CD4-positive, alpha-beta memory T cell (primary cell): ENCODE measurements at places on chromosomes 2 and 18. TPM values are rescaled to one million over a fixed set of nuclear protein-coding genes. Genes with fewer than 3 reads are reported as not detected.

- H3K27me3 ChIP-seq, result no peaks in the 10 kb centered on the region
- no peak for DNase-seq
- no peak overlapping the region for H3K27ac ChIP-seq
- no peaks in the 10 kb centered on the region for H3K4me1 ChIP-seq
Observed at GRCh38 chr18:56402872-56403516, 235.4 kb downstream of the TXNL1 start.

GRCh38 chr18:79524181-79525078, 128.7 kb downstream of the NFATC1 start:
- DNase-seq, result peak; percentile 77
- H3K27ac ChIP-seq, result peak overlapping the region; percentile 85
- H3K4me1 ChIP-seq, result peaks cover 59% of the 10 kb centered on the region
- peak overlapping the region; percentile 63 for H3K4me3 ChIP-seq
- H3K27me3 ChIP-seq, result no peaks in the 10 kb centered on the region

DNA sequence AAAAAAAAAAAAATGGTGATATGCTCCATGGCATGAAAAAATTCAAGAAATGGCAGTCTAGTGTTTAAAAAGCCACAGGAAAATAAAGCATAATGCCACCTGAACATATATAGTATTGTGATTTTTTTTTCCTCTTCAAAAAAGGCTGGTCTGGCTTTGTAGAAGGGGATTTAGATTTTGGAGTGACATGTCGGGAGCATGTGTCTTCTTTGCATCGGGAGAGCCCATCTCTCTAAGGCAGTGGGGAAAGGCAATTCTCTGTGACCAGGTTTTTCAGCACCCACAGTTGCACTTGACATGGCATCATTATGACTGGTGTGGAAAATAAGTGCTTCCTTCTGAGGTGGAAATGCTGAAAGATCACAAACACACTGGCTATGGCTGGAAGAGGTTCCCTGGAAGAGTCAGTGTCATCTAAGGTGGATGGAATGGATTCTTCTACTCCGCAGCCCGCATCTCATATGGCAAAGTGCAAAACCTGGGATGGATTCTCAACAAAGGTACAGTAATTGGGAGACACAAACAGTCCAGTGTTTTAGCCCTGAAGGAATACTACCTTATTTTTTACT, 172.5 kb downstream of the AGAP1 start:
- no peaks in the 10 kb centered on the region for H3K27me3 ChIP-seq
- no peak overlapping the region for H3K27ac ChIP-seq
- no peaks in the 10 kb centered on the region for H3K36me3 ChIP-seq
- no peaks in the 10 kb centered on the region for H3K4me1 ChIP-seq
- no peak overlapping the region for H3K4me3 ChIP-seq

DYNAP gene
- not detected for polyA plus RNA-seq

DNA sequence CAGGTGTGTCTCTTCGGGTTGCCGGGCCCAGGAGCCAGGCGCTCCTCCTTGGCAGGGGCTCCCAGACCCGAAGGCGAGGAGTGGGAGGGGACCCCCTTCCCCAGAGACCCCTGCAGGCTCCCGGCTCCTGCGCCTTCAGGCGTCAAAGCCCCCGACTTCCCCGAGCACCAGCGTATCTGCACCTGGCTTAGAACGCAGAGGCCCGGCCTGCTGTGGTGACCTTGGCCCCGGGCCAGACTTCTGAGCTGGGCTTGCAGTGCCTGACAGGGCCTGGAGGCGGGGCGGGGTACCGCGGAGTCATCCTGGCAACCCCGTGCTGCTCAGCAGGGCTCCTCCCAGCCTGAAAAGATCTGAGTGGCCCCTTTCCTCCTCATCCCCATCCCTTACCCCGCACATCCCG, 27.0 kb downstream of the SKA1 start:
- H3K27me3 ChIP-seq, result peaks cover 16% of the 10 kb centered on the region
- no peak overlapping the region for H3K27ac ChIP-seq
- H3K4me3 ChIP-seq, result no peak overlapping the region
- no peaks in the 10 kb centered on the region for H3K4me1 ChIP-seq

DNA sequence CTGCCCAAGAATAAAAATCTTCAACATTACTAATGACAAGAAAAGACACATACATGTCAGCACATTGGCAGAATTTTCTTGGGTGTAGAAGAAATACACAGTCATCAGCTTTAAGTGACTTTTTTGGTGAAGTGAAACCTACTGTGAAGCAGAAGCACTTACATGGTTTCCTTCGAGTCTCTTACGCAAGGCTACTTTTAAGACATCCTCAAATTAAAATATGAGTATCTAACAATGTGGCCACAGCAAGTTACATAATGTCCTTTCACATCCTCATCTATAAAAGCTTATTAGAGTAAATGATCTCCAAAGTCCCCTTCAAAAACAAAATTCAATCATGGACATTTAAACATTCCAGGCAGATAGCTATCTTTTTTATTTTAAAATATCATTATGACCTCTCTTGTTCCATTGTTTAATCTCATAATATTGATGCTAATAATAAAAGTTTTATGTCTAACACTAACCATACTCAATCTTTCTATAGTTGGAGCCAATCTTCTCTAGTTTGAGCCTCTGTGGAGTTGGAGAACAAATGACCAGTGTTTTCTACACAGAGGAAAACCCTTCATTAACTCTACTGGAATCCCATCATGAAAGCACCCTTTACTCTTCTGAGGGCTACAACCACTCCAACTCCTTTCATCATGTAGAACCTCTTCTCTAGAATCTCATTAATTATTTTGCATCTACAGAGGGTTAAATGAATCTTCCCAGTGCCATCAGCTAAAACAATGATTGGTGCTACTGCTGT, 182.2 kb upstream of the ZFP36L2 start:
- no peak overlapping the region for H3K4me3 ChIP-seq
- no peak for DNase-seq
- no peaks in the 10 kb centered on the region for H3K27me3 ChIP-seq
- no peak overlapping the region for H3K27ac ChIP-seq
- no peaks in the 10 kb centered on the region for H3K4me1 ChIP-seq

PRLH gene
- polyA plus RNA-seq, result not detected

GRCh38 chr2:100413571-100413970, 3.9 kb downstream of the CHST10 start:
- no peaks in the 10 kb centered on the region for H3K27me3 ChIP-seq
- no peak overlapping the region for H3K4me3 ChIP-seq
- no peak for DNase-seq
- H3K27ac ChIP-seq, result no peak overlapping the region

MOGAT1 gene
- not detected for polyA plus RNA-seq

DNA sequence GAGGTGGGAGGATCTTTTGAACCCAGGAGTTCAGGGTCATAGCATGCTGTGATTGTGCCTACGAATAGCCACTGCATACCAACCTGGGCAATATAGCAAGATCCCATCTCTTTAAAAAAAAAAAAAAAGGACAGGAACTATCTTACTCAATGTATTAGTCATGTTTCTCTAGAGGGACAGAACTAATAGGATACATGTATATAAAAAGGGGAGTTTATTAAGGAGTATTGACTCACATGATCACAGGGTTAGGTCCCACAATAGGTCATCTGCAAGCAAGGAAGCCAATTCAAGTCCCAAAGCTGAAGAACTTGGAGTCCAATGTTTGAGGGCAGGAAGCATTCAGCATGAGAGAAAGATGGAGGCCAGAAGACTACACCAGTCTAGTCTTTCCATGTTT, 18.8 kb upstream of the CASP10 start:
- no peak overlapping the region for H3K4me3 ChIP-seq
- H3K27ac ChIP-seq, result no peak overlapping the region
- H3K4me1 ChIP-seq, result no peaks in the 10 kb centered on the region
- DNase-seq, result no peak
- H3K27me3 ChIP-seq, result no peaks in the 10 kb centered on the region

- H3K27ac ChIP-seq, result no peak overlapping the region
- DNase-seq, result no peak
- H3K27me3 ChIP-seq, result no peaks in the 10 kb centered on the region
- no peaks in the 10 kb centered on the region for H3K4me1 ChIP-seq
Observed at GRCh38 chr2:119024152-119024551, 82.2 kb downstream of the MARCO start.

GRCh38 chr2:210363261-210363660, 48.3 kb upstream of the MYL1 start:
- DNase-seq, result no peak
- H3K4me3 ChIP-seq, result no peak overlapping the region
- H3K4me1 ChIP-seq, result no peaks in the 10 kb centered on the region
- no peaks in the 10 kb centered on the region for H3K36me3 ChIP-seq
- no peak overlapping the region for H3K27ac ChIP-seq
- no peaks in the 10 kb centered on the region for H3K27me3 ChIP-seq

WNT10A gene
- polyA plus RNA-seq, result 7.6 TPM
